ENCODE measurements at places on chromosomes 5 and 9.

DNA sequence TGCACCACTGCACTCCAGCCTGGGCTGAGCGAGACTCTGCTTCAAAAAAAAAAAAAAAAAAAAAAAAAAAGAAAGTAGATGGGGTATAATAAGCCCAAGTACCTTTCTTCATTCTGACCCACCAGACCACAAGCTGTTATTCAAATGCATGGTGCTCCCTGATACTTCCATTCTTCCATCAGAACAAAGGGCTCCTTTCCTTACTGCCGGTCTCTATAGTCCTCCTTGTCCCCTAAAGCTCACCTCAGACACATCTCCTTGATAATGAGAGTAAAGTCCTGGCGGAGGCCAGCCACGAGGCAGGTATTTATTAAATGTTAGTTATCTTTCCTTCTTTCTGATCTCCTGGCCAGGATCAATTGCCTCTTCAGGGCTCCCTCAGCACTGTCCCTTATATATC, 162.5 kb downstream of the RAB3C start:
- no peak for DNase-seq

GRCh38 chr5:107564931-107565372, 105.8 kb downstream of the EFNA5 start:
- DNase-seq: no peak

DNA sequence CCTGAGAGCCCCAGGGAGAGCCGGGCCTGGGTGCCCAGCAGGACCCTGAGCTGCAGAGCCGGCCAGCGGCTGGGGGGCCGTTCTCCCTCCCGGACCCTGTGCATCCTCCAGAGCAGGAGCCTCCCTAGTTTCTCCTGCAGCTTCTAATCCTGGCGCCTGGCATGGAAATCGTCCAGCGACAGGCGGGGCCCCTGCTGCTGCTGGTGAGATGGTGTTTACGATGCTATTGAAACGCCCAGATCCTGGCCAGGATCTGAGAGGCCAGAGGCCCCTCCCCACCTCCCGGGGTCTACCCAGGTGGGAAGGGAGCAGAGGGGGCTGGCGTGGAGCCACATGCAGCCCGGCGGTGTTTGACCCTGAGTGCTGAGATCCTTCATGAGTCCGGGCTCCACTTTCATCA, 38.2 kb upstream of the CEP72 start:
- no peak for DNase-seq

- no peak for DNase-seq
Observed at GRCh38 chr5:57550132-57550531, 67.5 kb upstream of the ACTBL2 start.

- no peak for DNase-seq
Observed at GRCh38 chr9:88531920-88532698, 2.9 kb upstream of the NXNL2 start.

DNA sequence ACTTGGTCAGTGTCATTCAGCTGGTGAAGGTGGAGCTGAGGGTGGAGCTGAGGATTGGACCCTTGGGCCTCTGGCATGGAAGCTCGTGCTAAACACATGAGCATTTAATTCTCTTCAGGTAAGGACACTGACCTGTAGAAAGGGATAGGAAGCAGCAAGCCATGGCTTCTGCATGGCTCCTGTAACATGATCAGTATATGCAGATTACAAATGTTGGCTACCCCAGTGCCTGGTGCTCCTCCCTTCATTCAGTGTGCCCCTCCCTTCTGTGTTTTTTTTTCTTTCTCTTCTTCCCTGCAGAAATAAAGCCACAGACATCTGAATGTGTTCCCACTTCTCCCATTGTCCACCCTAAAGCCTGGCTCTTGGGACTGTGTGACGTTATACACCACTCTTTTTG, 52.9 kb downstream of the ARHGAP26 start:
- no peak for DNase-seq

DNA sequence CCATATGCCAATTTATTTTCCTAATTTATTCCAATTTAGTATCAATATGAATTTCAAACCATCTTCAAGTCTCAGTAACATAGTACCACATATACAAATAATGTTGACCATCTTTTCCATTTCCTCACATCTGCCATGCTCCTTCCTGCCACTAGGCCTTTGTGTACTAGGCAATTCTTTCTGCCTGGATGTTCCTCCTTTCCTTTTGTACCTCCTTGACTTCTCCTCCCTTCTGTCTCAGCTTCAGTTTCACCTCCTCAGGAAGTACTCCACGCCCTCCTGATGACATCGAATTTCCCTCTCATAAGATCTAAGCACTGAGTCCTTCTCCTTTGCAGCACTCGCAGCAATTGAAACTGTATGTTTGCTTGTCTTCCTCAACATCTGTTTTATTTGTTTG, 53.9 kb downstream of the MEF2C start:
- no peak for DNase-seq

DNA sequence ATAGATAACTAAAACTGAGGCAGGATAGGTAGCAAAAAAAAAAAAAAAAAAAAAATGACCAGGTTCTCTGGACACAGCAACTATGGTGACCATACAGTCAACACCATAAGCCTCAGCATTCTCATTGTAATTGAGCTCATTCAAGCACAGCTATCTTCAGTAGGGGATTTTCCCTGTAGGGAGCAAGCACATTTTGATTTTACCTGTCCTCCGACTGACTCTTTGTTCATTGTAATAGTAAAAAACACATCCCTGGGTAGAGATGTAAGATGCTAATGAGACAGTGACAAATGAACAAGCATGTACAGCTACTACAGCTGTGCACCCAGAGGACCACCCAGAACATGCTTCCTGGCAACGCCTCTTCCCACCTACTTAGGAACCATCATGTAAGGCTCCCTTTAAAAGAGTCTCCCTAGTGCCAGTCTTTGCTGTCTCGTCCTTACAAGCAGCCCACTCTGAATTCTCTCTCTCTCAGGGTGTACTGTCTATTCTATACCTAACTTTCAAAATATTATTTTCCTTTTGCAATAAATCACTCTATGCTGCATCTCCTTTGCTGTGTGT, 65.0 kb upstream of the FBXW11 start:
- no peak for DNase-seq

- DNase-seq: no peak
Observed at GRCh38 chr9:79396168-79396567, 175.6 kb upstream of the TLE4 start.

DNA sequence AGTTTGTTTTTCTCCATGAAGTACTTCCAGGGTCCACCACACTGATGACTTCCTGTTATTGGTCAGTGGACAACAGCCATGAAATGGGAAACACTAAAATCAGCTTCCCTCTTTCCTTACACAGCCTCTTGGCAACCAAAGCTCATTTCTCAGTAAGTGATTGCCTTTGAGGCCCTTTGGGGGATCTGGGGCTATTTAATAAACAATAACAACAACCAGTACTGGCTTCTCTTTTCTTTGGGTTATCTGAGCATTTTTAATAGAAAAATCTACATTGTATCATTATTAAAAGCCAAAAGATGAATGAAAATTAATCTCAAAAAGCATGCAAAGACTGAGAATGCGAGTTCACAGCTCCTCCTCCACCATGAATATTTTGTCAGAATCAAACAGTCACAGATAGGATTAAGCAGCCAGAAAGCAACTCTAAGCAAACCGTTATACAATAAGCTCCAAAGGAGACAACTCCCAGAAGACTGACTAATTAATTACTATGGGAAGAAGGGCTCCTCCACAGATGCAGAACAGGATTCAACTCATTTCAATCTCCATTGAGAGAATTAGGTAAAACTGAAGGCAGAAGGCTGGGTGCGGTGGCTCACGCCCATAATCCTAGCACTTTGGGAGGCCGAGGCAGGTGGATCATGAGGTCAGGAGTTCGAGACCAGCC, 68.3 kb downstream of the SERINC5 start:
- no peak for DNase-seq

DNA sequence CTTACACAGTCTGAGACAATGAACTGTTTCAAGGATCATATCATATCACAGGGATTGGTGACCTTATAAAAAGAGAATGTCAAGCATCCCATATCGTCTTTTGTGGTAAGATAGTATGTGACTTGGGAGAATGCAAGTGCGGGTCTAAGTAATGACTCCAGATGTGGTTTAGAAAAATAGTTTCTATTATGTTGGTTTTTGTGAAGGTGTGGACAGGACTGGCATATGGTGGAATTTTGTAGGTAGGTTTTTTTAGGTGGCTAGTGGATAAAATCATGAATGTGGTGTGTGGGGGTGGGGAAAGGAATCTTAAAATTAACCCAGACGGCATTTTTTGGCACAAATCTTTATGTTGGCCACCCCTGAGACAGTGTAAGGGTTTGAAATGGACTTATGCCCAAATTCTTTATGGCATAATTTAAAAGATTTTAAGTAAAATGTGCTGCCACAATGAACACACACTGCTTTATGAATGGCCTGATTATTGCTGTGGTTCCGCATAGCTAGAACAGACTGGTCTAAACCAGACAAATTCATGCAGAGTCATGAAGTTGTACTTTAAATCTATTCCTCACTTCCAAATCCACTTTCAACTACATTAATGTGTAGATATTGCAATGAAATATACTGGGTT, 204.8 kb upstream of the HAPLN1 start:
- no peak for DNase-seq

DNA sequence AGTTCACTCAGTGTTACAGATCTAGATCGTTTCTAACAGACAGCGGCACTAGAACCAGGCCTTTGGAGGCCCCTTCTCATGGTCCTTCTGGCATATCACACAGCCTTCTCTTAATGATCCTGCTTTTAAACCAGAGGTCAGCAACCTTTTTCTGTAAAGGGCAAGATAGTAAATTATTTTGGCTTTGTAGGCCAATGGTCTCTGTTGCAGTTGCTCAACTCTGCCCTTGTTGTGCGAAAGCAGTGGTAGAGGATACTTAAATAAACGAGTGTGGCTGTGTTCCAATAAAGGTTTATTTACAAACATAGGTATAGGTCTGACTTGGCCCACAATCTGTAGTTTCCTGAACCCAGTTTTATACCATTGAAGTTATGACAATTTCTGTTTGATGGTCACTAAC, 47.3 kb upstream of the CD180 start:
- DNase-seq: no peak

DNA sequence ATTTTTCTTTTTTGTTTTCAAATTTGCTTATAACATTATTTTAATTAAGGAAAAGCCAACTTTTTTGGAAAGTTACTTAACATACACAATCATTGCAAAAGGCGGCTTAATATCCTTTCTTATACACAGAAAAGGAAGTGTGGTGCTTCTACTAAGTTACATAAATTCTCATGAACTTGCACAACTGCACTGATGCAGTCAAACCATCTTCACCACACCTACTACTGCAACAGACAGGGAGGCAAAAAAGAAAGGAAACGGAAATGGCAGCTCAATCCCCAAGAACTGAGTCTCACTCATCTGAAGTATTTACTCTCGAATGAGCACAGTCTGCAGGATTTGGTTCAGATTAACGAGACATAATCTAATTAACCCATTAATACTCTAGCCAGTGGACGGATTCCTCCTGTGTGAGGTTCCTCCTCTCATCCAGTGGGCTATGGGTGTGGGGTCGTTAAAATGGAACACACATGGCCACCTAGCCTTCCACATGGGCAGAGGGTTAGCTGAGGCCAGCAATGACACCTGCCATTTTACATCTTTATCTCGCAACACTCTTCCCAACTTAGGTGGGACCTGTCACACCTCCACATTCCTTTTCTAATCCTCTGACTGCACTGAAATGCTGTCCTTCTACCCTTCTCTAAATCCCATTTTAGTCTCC, 30.0 kb downstream of the GOLM1 start:
- DNase-seq: no peak

DNA sequence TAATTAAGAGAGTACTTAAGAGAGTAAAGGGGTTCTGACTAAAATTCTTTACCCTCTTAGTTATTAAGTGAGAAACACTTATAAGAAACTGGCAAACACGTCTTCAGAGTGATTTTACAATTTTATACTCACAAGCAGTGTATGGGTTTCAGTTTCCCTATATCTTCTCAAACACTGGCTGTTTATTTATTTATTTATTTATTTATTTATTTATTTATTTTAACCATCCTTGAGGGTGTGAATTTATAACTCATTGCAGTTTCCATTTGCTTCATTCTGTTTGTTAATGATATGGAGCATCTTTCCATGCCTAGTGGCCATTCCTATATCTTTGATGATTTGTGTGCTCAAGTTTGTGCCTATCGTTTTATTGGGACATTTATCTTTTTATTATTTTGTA, 68.0 kb upstream of the SGCD start:
- no peak for DNase-seq

DNA sequence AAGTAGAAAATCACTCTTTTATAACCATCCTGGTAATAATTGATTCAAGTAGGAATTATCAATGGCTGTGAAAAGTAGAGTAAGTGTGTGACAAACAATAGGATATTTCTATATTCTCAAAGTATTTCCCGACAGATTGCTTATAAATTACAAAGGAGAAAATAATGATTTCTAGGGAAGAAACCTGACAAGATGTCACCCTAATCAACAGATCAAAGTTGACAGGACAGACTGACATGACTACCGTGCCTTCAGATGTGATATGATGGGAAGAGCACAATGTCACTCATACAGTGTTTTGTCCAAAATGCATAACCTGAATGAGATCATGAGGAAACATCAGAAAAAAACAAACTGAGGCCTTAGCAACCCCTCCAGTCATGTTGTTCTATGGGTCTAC, 53.9 kb upstream of the TRIO start:
- DNase-seq: no peak

DNA sequence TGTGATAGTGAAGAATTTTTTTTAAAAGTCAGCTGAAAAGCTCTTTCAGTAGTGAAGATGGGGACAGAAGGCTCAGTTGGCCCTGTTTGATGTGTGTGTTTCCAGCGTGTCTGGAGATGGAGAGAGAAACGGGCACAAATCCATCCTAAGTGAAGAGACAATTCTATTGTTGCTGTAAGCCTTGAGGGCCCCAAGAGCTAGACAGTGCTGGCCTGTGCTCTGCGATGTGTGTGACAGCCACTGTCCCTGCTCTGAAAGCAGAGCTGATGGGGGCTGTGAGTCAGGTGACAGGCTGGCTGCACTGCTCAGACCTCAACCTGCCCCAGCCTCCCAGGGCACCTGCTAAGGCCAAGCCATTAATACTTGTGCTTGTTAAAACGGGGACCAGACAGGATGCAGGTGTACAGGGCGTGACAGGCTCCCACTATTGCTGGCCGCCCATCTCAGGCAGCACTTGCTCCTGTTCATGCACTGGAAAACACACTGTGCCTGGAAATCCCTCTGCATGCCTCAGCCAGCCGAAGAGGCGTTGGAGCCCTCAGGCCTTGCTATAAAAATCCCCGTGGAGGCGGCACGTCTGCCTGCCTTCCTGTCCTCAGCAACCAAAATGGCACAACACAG, 44.6 kb upstream of the SEMA4D start:
- no peak for DNase-seq

GRCh38 chr5:146363161-146363874, 24.7 kb downstream of the POU4F3 start:
- DNase-seq: no peak

Measured in NCI-H2107 (cell line).